HFFc6 (cell line): ENCODE measurements at places on chromosomes 13 and 19. TPM values are rescaled to one million over a fixed set of nuclear protein-coding genes. Genes with fewer than 3 reads are reported as not detected.

Gene DIAPH3
- total RNA-seq = 19.3 to 36.7 TPM (median 31.1 TPM) in 3 replicates

DNA sequence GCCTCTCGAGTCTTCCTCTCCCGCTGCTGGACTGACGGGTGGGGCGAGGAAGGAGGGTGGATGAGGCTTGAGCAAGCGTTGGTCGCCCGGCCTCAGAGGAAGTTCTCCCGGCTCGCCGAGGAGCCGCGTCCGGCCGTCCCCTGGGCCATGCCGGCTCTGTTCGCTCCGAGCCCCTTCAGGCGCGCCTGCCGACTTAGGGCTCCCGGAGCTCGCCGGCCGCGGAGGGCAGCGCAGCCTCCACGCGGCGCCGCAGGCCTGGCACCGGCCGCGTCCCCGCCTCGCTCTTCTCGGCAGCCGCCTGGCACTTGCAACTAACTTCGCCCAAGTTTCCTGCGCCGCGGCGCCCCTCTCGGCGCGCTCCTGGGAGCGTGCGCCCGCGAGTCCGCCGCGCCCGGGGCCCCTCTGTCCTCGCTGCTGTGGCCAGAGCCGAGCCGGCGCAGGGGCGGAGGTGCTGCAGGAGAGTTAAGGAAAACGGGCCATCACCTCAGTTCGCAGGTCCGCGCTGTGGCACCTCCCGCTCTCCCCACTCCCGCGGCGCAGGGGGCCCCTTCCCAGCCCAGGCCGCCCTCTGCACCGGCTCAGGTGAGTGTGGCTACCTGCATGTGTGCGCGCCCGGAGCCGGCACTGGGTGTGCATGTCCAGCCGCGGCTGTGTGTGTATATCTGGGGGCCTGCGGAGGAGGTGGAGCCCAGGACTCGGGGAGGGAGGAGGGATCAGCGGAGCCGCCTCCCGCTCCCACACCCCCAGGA is 641 bp upstream of the SOX21 start:
- no peak for DNase-seq

DNA sequence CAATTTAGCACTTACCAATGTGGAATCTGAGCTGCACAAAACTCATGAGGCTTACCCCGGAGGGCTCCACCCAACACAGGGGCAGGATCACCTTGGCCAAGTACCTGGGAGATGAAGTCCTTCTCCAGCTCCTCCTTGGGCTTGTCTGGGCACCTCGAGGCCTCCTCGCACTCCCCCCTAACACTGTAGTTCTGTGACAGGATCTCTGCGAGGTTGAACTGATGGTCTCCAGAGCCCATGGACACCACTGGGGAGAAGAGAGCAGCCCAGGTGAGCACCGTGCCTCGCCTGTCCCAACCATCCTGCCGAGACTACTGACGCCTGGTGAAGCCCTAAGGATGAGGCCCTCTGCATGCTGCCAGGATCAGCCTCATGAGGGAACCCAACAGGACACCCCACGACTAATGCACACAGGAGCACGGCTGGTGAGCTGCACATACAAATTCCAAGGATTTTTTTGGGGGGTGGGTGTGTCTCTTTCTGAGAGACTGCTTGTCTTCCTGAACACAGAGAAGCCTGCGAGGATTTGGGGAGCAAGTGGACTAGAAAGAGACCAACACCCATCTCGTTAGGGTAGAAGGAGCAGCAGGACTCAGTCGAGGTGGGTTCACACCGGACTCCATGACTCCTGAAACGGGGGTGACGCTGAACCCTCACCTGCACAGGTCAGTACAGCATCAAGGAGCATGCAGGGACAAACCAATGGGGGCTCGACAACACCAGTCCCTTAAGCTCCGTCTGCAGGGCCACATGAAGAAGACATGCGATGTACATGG is 10.1 kb downstream of the MIER2 start:
- no peak for DNase-seq

GRCh38 chr13:30581582-30581981 is 36.1 kb upstream of the USPL1 start:
- no peak for DNase-seq

Gene SRRM5
- 0.09 to 0.21 TPM (median 0.10 TPM) in 3 replicates for total RNA-seq

GRCh38 chr13:31167490-31167889 is 5.8 kb upstream of the HSPH1 start:
- DNase-seq = no peak

- no peak for DNase-seq
These were observed 15.0 kb downstream of the TMTC4 start for GRCh38 chr13:100659578-100659977.

GRCh38 chr19:48490981-48491792 is 20.4 kb downstream of the LMTK3 start:
- DNase-seq = no peak
